ENCODE measurements at places on chromosomes 7 and 10.

- DNase-seq = no peak
Observed at GRCh38 chr10:114871379-114871778, 49.8 kb downstream of the FHIP2A start.

- no peak for DNase-seq
Observed at GRCh38 chr10:108500396-108500795, 1335.9 kb upstream of the SORCS1 start.

DNA sequence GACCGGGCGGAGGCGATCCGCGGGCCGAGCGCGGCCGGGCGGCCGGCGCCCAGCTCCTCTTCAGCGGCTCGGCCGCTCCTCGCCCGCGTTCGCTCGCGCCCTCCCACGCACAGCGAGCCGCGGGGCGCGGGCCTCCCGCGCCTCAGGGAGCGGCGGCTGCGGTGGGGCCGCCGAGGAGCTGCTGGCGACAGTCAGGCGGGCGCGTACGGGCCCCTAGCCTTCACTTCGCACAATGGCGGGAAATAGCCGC is at the start of gene MCMBP:
TSS of gene MCMBP (minus strand) at position 234 of the 250 bp plus-strand sequence. CDS start 259 bp downstream, outside the sequence.
- no peak for DNase-seq

DNA sequence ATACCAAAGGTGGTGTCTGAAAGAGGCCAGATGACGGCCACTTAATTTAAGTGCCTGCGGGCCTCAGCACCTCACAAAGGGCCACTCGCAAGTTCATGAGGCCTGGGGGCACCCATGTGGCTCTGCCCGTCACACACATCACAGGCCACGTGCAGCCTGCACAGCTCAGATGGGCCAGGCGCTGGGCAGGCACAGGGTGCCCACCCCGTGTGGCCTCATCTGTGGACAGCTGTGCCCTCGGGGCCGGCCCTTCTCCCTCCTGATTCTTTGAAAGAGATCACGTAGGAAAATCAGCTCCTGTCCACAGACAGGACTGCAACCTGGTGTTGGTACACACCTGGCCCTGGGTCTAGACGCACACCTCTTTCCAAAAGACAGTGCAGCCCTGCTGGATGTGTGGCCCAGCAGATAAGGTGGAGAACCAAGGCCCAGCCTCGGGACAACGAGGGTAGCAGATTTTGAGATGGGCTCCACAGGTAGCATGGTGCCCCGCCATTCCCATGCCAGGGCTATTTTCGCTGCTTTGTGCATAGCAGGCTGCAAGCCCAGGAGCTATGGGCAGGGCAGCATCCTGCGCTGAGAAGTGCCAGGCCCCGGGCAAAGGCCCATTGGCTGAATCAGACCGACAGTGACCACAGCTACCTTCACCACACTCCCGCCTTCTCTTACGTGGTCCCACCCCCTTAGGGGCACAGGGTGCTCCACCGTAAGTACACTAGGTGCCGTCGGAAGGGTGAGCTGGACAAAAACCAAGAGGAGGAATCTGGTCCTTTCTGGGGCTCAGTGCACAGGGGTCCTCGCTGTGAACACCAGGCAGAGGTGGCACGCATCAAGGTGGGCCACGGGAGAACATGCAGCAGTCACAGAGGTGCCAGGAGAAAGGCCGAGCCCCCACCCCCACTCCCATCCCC is 124.5 kb downstream of the EBF3 start:
- DNase-seq = no peak

DNA sequence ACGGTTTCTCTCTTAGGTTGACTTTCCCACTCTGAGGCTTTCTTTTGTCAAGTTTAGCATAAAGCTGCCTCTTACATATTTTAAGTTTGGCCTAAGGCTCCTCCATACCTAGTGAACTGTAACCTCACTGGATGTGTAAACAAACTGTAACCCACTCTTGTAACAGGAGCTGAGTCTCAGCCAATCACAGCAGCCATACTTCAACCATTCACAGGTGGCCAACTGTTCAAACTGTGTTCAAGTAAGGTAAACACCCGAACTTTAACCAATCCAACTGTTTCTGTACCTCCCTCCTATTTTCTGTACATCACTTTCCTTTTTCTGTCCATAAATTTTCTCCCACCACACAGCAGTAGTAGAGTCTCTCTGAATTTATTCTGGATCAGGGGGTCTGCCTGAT is 7.7 kb upstream of the NRBF2 start:
- no peak for DNase-seq

- DNase-seq = no peak
Observed at GRCh38 chr7:29086545-29086944, 59.8 kb downstream of the CPVL start.

DNA sequence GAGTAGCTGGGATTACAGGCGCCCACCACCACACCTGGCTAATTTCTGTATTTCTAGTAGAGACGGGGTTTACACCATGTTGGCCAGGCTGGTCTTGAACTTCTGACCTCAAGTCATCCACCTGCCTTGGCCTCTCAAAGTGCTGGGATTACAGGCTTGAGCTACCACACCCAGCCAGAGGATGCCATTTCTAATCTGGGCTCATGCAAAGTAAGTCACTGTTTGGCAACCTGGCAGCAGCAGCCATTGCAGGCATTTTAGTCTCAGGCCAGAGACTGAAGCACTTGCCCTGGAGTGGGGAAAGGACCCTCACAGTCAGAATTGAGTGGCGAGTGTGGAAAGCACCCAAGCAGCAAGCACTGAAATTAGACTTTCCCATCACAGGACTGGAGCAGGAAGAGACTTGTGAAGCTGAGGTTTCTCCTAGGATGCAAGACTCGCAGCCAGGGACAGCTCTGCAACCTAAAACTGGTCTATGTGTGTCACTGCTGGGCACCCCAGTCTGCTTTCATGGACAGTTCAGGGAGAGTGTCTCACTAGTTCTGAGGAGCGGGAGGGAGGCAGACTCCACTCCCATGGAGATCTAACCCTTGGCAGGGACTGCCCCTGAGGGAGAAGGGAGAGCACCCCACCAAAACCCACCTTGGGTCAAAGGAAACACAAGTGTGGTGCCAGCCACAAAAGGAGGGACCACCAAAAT is 27.6 kb downstream of the SNX13 start:
- DNase-seq = no peak

DNA sequence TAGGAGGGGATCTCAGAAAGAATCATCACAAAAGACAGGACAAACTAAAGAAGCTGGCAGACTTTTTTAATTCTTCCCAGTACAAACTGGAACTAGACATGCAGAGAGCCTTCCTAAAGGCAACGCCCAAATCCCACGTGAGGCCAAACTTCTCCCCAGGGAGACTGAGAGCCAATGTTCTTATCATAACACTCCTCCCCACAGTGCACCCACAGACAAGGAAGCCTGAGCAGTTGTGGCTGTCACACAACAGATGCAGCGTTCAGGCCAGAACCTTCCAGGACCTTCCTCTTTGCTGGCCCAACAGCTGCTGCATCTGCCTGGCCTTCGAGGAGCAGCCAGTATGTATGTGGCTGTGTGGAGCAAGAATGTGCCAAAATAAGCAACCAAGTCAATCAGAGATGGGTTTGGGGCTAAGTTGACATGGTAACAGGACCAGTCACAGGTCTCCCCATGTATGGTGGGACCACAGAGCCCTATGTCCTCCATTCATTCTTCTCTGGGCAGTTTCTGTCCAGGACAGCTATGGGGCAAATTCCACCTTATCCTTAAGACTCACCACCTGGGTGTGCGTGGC is 34.9 kb downstream of the SRPK2 start:
- no peak for DNase-seq

DNA sequence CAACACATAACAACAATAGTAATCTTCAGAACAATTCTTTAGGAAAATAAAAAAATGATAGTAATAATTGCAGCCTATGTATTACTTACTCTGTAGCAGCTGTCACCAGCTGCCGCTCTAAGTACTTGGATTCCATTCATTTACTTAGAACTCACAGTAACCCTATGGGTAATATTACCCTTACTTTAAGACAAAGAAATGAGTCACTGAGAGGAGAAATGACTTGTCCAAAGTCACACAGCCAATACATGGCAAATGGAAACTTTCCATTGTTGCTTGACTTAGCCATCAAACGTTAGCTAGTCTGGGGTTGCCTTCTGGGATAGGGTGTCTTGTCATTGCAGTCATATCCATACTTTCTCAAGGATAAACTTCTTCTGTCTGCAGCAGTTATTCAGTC is 3.6 kb downstream of the CCNY start:
- no peak for DNase-seq

GRCh38 chr10:3808689-3809199 is 23.7 kb upstream of the KLF6 start:
- no peak for DNase-seq

DNA sequence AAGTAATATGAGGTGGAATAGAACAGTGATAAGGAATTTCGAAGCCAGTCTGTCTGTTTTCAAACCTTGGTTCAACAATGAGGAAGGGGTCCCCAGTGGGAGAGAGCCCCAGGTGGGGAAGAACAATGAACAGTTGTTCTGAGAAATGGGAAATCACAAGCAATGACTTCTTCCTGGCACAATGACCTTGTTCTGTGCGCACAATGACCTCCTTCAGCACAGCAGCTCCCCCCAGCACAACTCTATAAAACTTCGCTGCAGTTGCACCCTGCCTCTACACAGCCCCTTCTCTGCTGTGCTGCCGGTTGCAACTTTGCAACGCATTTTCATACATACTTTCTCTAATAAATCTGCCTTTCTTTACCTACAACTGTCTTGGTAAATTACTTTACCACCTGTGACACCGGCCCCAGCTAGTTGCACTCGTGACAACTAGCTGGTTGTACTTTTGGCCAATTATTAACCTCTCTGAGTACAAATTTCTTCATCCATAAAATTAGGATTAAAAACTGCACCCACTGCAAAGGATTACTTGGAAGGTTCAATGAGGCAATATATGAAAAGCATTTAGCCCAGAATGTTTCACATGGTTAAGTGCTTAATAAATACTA is 40.5 kb downstream of the ASB4 start:
- DNase-seq = no peak

DNA sequence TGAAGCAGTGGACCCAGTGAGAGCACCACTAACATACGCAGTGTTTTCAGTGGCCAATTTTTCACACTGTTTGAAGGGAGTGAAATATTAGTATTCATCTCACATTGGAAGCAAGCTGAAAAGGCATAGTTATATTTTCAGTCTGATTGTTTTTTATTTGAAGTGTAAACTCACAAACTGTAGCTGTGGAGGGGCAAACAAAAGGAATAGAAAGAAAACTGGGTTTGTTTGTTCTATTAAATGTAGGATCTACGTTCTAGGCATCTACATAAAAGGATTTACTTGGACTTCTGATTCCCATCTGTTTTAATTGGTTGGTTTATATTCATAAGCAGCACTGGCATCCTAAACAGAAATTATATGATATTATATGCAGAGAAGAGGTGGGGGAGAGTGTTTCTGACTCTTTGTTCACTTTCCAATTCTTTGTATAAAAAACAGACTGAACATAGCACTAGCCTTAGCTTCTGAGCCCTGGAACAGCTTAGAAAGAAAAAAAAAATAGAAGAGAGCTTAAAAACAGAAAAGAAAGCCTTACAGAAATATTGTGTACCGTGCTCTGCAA is 447.8 kb upstream of the KCND2 start:
- no peak for DNase-seq

DNA sequence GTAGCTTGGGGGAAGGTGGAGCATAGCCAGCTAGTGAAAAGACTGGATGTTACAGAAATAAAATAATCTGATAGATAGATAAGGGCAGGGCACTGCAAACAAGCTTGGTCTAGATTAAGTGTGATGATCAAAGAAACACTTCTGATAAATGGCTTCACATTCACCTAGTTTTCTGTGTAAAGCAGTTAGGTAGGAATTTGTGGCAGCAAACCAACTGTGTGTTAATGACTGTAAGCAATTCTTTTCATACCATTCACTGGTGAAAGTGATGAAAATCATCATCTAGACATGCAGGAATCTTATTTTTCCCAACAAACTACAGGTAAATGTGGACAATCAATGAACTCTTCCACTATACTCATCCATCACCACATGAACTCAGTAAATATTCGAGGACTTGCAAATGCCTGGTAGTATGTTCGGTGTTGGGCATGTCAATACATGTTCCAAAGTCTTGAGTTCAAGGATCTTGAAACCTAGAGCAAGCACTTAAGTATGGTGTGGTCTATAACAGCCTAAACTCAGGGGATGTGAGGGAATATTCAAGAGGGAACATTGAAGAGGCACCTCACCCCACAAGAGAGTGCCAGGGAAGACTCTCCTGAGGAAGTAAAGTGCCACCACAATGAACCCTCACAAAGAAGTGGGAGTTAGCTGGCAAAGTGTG is 20.5 kb downstream of the PON3 start:
- no peak for DNase-seq
